Adrenal gland (tissue), 19 donors: ENCODE measurements at places on chromosomes 3 and 15.

GRCh38 chr3:155641956-155642355 lies 102.9 kb downstream of the PLCH1 start:
- no peaks in the 10 kb centered on the region for H3K27me3 ChIP-seq
- no peaks in the 10 kb centered on the region for H3K4me1 ChIP-seq
- H3K36me3 ChIP-seq: no peaks in the 10 kb centered on the region
- H3K4me3 ChIP-seq: no peak overlapping the region

- H3K27me3 ChIP-seq: no peaks in the 10 kb centered on the region
- peaks cover 23% of the 10 kb centered on the region for H3K4me1 ChIP-seq
- H3K27ac ChIP-seq: no peak overlapping the region
- DNase-seq: no peak
Observed at GRCh38 chr3:51985063-51985462, 1.7 kb downstream of the ACY1 start.

DNA sequence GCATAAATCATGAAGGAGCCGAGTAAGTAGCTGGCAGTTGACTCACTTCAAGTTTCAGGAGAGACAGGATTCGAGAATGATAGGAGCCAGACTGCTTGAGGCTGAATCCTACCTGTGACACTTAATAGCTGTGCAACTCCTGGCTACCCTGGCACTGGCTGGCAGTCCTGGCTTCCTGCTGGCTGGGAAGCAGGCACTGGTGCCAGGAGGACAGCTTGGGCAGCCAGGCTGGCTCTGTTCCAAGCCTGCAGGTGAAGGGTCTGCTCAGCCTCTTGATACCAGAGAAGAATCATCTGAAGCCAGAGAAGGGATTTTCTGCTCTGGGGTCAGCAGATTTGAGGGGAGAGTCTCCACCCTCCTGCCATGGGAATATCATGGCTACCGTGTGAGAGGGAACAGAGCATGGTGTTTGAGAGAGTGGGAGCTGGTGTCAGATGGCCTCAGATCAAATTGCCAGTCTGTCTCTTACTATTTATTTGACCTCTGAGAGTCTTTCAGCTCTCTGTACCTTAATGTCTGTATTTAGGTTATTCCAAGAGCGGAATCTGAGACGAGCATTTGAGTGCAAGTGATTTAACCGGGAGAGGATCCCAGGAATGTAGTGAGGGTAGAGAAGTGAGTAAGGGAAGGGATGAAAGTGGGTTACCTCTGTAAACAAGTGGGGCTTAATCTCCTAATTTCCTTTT lies 4.4 kb upstream of the XIRP1 start:
- no peaks in the 10 kb centered on the region for H3K27me3 ChIP-seq
- H3K4me1 ChIP-seq: no peaks in the 10 kb centered on the region
- no peak for DNase-seq
- H3K4me3 ChIP-seq: no peak overlapping the region

GRCh38 chr3:107307205-107307604 lies 70.0 kb upstream of the CCDC54 start:
- H3K4me1 ChIP-seq: no peaks in the 10 kb centered on the region
- H3K27ac ChIP-seq: no peak overlapping the region
- H3K27me3 ChIP-seq: no peaks in the 10 kb centered on the region
- no peak overlapping the region for H3K4me3 ChIP-seq
